ENCODE measurements at places on chromosomes 6 and 20. TPM values are rescaled to one million over a fixed set of nuclear protein-coding genes. Genes with fewer than 3 reads are reported as not detected.

DNA sequence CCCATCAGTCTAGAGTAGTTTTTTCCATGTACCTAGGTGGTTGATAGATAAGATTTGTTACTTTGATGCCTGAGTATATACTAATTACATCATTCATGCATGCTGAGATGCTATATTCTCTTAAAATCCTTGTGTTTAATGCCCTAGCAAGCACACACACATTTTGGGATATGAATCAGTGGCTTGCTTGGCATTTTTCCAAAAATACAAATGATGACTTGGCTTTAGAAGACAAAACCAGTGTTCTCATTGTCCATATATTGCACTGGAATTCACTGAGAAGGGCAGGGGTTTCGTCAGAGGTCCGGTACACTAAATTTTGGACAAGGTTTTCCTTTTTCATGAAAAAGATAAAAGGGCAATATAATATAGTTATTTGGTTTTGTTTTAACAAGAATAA lies 24.9 kb downstream of the GTPBP2 start:
- no peak for DNase-seq

The HLA-DOB gene
- total RNA-seq = 0.69 TPM

- DNase-seq = no peak
These were observed 19.4 kb downstream of the ERGIC3 start for GRCh38 chr20:35561268-35561667.

DNA sequence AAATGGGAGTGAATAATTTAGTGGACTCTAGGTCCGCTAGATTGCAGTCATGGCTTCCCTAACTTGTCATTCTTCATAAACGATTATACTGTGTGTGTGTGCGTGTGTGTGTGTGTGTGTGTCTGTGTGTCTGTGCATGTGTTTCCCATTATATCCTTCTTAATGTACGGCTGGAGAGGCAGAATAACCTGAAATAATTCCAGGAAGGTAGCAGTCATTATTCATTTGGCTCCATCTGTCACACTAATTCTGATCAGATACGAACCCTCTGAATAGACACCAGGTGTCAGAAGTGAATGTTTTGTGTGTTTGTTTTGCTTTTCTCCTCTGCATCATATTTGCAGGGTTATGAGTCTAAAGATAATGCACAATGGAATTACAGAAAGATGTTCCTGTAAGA lies 372.9 kb downstream of the DOK5 start:
- DNase-seq = no peak

The HLA-A gene
- total RNA-seq = 444 TPM

GRCh38 chr20:44938637-44939036 lies 21.6 kb downstream of the TOMM34 start:
- DNase-seq = no peak

DNA sequence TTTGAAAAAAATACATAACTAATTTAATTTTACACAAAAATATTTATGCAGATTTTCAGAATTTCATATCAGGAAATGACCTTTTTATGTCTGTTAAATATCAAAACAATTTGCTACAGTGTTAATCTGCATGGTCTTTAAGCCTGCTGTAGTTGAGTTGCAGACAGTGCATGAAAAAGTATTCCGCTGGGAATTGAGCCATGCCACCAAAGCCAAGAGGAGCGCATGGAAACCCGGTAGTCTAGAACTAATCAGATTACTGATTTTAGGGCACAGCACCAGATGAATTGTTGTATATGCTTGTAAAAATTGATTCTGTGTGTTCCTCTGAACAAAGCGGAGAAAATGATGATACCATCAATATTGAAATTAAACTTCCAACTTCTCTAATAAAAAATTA lies 34.3 kb upstream of the LAMP5 start:
- DNase-seq = no peak

The SGK2 gene
- total RNA-seq = 0.76 TPM

- DNase-seq = no peak
These were observed 11.2 kb upstream of the TAGAP start for GRCh38 chr6:159056003-159056402.

DNA sequence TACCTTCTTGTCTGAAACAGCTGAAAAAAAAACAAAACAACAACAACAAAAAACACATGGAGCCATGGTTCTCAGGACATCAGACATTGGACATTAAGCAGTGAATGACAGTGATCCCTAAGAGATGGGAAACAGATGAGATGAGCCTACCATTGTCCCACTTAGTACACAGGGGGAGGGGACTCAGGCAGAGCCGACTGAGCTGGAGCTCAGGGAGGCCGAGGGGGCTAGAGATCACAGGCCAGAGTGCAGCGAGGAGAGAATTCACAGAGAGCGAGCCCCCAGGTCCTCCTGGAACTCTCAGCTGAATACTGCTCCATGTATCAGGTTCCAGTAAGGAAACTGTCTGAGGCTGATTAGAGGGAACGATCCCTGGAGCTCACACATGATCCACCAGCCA lies 134.6 kb downstream of the GRM4 start:
- peak; percentile 12 for DNase-seq

GRCh38 chr6:140436023-140436811 lies 1061.8 kb upstream of the CITED2 start:
- no peak for DNase-seq

- DNase-seq = no peak
These were observed 48.1 kb downstream of the TM9SF4 start for GRCh38 chr20:32157611-32158010.

DNA sequence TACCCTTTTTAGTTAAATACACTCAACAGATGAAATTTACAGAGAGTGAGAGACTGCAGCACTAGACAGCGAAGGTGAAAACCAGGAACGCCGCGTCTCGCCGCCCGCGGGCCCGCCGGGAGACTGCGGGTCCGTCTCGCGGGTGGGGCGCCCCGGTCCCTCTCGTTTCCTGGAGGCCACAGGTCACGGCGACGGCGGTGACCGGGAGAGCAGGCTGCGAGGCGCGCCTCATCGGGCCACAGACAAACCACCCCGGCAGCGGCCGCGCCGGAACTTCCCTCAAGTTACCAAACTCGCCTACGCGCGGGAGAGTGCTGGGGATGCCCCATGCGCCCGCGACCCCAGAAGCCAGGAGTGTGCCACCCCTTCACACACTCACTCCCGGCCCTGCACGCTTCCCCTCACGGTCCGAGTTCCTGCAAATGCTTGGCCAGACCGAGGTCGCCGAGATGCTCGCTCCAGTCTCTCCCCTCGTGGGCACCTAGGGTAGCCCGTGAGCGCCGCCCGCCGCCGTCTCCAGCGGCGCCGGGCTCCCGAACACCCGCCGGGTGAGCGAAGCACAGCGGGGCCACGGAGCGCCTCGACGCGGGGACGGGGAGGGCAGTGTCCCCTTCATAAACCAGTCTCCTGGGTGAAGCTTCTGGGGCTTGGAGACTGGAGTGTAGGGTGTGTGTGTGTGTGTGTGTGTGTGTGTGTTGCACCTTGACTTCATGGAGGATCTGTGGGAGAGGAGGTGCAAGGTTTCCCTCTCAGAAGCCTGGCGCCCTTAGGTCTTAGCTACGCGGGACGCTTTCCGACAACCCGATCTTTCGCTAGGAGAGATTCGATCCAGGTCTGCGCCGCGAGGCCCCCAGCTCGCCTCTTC lies 1.4 kb downstream of the BACH2 start:
- peak; percentile 81 for DNase-seq

DNA sequence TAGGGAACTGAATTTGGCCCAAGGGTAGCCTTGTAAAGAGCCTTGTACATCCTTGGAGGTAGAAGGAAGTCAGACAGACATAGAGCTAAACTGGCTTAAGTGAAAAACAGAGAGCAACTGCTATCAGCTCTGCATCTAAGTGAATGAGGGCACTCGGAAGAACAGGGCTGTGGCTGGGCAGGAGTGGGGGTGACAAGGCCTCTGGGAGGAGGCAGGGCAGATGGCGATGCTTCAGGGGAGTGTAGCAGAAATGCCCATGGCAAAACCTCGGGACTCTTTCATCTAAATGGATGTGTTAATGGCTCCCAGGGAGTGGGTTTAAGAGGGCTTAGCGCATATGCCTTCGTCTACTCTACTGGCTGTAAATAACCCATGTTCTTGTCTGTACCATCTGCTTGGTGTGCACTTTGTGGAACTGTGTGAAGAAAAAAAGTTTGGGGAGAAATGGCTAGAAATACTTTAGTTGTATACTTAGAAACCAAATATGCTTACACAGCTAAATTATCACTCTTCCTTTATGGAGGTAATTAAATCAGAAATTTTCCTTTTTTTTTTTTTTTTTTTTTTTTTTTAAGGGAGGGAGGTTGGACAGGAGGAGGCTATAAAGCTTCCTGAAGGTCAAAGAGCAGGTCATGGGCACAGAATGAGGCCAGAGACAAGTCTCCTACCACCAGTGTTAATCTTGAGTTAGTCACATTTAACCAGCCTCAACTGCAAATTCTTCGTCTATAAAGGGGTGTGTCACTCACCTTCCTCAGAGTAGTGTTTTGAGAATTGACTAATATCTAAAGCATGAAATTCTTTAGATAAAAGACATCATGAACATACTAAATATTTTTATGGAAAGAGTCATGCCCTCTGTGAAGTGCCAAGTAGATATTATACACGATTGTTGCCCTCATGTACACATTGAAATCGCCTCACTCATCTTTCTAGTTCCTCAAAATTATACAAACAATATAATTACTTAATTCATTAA lies 60.9 kb downstream of the FYN start:
- DNase-seq = no peak

DNA sequence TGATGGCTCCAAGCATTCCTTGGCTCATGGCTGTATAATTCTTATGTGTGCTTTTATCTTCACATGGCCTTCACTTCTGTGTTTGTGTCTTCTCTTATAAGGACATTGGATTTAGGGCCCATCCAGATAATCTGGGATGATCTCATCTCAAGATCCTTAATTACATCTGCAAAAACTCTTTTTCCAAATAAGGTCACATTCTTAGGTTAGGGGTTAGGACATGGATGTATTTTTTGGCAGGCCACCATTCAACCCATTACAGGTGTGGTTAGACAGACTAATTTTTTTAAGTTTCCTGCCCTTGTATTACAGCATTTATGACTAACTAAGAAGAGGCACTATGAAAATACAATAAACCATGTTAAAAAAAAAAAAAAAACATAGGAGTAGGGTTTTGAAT lies 254.0 kb downstream of the TPBG start:
- no peak for DNase-seq

GRCh38 chr20:10064611-10065010 lies 29.8 kb downstream of the ANKEF1 start:
- no peak for DNase-seq

The SIM1 gene
- not detected for total RNA-seq

DNA sequence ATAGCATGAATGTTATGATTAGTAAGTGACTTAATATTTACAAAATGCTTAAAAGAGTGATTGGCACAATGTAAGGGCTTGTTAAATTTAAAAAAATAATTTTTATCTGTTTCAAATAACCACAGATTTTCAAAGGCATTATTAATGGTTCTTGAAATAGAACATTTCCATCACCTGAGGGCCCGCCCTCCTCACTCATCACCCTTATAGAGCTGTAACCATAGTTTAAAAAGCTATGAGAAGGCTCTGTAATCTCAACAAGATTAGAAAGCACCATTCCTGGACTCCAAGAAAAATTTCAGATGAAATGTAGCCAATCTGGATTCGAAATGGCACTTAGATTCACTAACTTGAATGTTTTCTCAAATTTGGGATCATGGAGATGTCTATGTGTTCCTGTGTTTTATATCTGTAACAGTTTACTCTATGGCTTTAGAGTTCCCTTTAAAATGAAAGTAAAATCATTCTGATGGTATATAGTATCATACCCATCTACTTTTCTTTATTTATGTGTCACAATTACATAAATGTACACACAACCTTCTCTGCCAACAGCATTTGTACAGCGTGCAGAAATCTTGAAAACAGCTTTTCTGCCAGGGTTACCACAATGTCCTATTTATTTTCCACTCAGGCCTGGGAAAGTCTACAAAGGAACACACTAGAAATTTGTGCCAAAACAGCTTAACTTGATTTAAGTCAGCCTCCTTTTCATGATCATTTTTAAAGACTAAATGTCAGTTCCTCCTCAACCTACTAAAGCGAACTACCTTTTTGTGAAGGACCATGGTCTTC lies 207.7 kb downstream of the TBX18 start:
- DNase-seq = no peak

GRCh38 chr20:32822225-32822624 lies 2.5 kb downstream of the MAPRE1 start:
- no peak for DNase-seq

DNA sequence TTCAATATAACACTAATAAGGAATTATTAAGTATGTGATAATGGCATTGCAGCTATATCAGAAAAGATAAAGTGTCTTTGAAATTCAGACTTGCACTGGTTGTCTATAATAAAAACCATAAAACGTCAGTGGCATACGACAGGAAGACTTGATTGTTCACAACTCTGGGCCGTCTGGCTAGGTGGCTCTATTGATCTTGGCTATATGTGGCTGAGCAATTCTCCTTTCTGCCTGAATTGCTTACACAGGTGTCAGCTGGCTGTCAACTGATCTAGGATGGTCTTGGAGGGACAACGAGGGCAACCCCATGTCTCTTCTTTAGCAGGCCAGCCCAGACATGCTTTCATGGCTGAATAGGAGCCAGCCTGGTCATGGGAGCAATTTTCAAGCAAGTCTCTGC lies 359.1 kb downstream of the QKI start:
- no peak for DNase-seq

- DNase-seq = no peak
These were observed 645.8 kb upstream of the GJE1 start for GRCh38 chr6:141486942-141487341.

DNA sequence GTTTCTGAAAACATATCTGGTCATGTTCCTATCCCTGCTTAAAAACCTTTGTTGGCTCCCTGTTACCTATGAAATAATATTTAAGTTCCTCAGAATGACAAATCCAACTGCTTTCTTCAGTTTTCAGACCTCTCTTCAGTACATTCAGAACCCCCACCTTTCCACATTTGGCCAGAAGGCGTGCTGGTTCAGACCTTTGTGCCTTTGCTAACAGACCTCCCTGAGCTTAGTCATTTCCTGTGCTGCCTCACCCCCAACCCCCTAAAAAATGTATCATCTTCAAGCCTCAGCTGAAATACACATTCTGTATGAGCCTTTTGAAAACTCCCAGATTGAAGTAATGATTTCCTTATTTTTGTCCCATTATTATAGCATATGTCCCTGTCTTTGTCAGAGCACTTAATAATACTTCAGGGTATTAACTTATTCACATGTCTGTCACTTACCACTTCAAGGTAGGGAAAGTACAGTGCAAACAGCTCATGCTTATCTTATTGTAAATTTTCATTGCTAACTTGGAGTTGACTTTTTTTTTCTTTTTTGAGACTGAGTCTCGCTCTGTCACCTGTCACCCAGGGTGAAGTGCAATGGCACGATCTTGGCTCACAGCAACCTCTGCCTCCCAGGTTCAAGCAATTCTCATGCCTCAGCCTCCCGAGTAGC lies 19.7 kb downstream of the FAM217A start:
- DNase-seq = no peak
